ENCODE measurements at places on chromosomes 6 and 20.

- no peak for DNase-seq
Observed at GRCh38 chr20:14386726-14387125, 49.3 kb upstream of the FLRT3 start.

DNA sequence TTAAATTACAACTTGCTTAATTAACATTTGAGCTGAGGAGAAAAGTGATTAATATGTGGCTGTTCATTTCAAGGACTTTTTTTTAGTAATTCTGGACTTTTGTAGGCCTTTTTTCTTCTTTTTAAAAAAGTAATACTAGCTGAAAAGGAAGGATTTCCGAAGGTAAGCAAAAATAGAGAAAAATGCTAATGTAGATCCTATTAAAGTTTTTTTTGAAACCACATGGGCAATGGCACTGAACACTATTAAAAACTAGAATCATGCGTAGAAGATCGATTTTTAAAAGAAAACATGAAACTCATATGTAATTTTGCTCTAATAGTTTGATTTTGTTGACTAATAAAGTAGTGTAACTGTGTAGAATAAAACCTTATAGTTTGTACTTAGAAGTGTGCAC, 2.4 kb downstream of the BAG2 start:
- DNase-seq: no peak

- DNase-seq: no peak
Observed at GRCh38 chr6:71466362-71466761, 177.8 kb downstream of the OGFRL1 start.

GRCh38 chr20:46900086-46900485, 5.4 kb downstream of the EYA2 start:
- no peak for DNase-seq

DNA sequence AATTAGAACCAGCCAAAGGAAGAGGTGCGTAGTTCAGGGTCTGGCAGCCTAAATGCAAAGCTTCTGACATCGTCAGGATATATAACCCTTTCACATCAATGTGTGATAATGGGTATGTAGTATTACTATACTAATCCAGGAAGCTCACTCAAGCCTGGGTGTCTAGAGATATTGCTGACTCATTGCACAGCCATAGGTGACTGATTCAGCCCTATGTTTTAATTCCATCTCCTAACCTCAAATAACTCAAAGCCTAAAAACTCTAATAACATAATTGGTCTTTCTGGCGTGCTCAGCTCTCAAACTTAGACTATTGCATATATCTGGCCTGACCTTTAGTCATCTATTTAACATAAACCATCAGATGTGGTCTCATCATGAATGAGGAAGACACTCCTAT, 658.4 kb downstream of the TBC1D32 start:
- no peak for DNase-seq

- no peak for DNase-seq
Observed at GRCh38 chr6:125806813-125807212, 16.1 kb downstream of the NCOA7 start.

DNA sequence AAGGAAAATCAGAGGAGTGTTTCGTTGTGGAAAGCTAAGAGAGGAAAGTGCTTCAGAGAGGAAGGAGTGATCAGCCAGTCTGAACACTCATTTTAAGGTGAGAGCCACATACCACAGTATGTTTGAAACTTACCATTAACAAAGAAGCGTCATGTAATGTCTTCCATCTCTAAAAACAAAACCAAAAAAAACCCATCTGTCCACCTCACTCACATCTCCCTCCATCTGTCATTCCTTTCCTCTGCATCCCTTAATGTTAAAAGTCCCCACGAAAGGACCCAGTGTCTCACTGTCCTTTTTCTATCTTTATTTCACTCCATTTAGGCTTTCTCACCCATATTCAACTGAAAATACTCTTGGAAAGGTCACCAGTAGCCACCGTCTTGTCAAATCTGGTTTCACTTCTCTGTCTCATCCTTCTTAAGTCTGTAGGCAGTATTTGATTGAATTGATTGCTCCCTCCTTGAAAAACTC, 59.4 kb upstream of the GNRH2 start:
- DNase-seq: no peak

GRCh38 chr6:118740372-118740771, 89.0 kb upstream of the CEP85L start:
- DNase-seq: peak; percentile 44

DNA sequence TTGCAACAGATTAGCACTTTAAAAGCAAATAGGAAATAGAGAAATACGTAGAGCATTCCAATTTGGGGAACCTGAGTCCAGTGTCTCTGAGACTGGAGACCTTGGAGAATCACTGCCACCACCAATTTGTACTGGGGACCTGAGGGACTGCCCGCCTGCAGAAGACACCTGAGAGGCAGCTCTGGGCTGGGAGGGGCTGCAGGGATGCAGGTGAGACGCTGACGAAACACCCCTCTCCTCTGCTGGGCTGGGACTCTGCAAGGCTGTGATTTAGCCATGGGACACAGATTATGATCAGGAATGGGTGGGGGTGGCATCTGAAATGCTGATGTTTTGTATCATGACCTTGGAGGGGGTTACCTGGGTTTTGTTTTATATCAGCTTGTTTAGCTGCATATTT, 7.0 kb upstream of the APMAP start:
- no peak for DNase-seq

DNA sequence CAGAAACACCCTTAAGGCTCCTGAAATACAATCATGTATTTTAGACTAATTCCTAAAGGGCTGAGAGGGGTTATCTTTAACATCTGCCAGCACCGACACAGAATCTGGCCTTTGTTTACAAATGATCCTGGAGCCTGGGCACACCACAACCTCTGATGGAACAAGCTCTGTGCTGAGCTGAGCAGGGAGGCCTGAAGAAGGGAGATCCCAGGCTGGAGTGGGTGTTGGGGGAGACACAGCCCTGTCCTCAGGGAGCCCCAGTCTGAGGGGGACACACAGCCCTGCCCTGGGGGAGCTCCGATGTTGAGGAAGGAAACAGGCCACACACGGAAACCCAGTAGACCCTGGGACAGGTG, 130.5 kb downstream of the VEGFA start:
- no peak for DNase-seq

DNA sequence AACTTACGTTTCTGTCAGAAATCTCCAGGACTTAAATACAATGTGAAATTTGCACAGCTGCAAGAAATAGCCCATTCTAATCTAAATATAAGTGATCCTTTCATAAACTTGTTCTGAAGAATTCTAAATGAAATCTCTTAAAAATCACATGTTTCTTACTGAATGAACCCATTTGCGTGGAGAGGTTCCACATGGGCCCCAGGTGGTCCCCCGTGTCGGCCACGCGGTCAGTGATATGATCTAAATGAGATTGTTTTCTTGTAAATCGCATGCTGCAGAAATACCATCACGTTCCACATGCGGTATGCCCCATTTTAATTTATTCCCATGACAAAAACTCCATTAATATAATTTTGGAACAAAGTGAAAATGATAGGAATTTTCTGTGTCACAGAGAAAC, 818.9 kb upstream of the SLC35B3 start:
- no peak for DNase-seq

- no peak for DNase-seq
Observed at GRCh38 chr6:6714118-6714897, 125.8 kb downstream of the LY86 start.

- peak; percentile 13 for DNase-seq
Observed at GRCh38 chr20:62238569-62239277, 402 bp downstream of the OSBPL2 start.

DNA sequence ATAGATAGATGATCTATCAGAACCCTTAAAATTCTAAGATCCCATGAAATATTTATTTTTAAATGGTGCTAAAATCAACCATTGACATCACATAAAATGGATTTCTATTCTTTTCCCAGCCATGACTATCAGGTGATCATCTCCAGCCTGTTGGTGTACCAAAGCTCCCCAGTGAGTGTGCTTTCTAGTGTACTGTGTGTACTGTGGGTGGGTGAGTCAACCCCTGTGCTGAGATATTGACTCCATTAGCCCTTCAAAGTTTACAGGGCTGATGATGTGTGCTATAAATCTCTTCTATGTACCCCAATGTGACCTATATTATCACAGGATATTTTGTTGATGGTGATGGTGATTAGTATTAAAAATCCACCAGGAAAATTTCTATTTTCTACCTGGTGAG, 344.6 kb downstream of the MMUT start:
- DNase-seq: no peak

GRCh38 chr6:50816947-50817645, 1.6 kb upstream of the TFAP2B start:
- no peak for DNase-seq

GRCh38 chr6:76615395-76615794, 542.9 kb upstream of the IMPG1 start:
- DNase-seq: no peak

- DNase-seq: no peak
Observed at GRCh38 chr6:118683881-118684872, 32.8 kb upstream of the CEP85L start.

- no peak for DNase-seq
Observed at GRCh38 chr6:111758608-111759329, 114.5 kb downstream of the FYN start.

GRCh38 chr6:155765275-155766194, 309.9 kb upstream of the NOX3 start:
- peak; percentile 80 for DNase-seq

- no peak for DNase-seq
Observed at GRCh38 chr20:9628589-9628988, 114.2 kb downstream of the LAMP5 start.

- DNase-seq: no peak
Observed at GRCh38 chr6:159170333-159170672, 1.1 kb downstream of the FNDC1 start.

DNA sequence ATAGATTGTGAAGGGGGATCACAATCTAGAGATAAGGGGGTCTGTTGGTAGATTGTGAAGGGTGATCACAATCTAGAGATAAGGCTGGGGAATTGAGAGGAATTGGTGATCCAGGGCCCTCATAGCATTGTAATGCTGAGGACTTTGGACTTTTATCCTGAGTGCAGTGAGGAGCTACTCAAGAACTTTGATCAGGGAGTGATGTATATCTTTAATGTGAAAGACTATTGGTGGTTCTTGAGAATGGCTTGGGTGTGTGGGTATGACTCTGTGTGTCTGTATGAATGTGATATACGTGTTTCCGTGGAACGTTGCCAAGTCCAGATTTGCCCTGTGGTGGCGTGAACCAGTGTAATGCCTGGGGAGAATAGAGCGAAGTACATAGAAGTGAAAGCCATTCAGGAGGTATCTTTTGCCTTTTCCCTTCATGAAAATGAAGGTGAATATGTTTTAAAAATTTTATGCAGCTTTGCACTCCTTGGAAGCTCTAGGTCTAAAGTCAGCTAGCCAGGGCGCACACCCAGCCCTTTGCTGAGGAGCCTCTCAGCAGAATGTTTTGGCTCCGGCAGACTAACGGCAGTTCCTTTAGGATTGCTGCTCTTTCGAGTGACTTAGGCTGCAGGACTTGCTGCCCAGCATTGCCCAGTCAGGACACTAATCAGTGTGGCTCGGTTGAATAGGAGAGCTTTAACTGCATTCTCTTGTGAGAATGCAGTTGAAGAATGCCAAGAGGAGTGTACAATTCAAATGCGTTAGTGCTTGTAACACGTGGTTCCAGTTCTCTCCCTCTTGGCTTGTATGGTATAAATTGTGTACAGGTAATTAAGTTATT, 3.5 kb downstream of the ZFAND3 start:
- peak; percentile 41 for DNase-seq

GRCh38 chr20:46997187-46997586, 102.5 kb downstream of the EYA2 start:
- DNase-seq: no peak

DNA sequence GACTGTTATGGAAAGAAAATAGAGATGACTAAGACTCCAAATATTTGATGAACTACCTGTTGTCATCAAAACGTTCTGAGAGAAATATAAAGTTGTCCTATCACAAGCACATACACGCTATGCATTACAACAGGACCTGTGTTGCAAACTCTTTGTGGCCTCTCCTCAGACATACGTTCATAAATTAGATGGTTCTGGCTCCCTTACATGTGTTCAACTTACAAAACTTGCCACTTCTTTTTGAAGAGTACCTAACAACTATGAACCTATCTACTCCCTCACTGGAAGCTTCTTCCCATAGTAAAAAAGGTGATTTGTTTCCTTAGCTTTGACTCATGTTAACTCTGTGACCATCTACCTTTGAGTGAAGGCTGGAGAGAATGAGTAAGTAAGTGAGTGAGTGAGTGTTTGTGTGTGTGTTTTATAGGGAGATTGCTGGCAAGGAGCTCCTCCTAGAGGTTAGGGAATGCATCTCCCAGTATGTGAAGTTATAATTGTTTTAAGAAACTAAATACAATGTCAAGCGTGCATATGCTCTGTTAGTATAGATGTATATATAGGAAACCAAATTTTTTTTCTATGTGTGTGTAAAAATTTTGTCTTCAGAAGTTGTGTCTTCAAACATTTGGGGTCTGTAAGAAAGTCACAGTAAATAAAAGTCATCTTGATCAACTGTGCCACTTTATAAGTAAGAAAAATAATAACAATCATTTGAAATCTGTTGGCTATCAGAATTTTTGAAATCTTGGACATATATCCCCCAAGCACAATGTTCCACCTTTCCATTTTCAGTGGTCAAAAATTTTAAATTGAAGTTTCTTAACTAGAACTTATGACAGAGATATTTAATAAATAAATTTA, 1211.1 kb upstream of the GJE1 start:
- DNase-seq: peak; percentile 91

DNA sequence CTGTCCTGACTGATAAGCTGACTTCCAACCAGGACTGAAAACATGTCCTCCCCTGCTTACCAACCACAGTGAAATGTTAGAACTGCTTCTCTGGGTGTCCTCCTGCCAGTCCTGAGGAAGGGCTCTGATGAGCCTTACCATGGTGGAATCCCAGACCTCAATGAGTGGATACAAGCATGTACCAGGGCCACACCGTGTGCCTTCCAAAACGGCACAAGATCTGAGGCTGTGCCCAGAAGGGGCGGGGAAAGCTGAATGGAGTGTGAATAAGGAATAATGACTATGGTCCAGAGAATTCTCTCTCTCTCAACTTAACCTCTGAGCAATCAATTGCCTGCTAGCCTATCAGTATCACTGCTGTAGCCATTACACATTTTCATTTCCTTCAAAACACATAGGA, 51.7 kb downstream of the PDE10A start:
- peak; percentile 11 for DNase-seq

- DNase-seq: no peak
Observed at GRCh38 chr6:45420909-45421708, 43.4 kb upstream of the SUPT3H start.

- no peak for DNase-seq
Observed at GRCh38 chr6:150482883-150483409, 114.1 kb downstream of the IYD start.

DNA sequence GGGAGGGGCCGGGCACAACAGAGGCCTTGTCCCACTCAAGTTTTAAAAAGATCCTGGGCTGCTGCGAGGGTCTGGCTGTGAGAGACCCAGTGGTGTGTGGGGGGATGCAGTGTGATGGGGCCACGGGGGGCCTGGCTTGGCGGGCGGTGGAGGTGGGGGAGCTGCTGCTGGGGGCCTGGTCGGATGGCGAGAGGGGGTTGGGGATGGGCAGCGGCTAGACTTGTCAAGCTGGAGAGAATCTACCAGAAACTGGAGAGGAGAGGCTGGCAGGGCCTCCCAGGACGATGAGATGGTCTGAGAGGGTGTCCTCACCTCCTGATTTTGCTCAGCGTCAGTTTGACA, 5.1 kb downstream of the RPS21 start:
- DNase-seq: no peak
